ENCODE measurements at places on chromosomes 3 and 15.

GRCh38 chr3:98563661-98564281 is 29.6 kb downstream of the CPOX start:
- no peak for DNase-seq

DNA sequence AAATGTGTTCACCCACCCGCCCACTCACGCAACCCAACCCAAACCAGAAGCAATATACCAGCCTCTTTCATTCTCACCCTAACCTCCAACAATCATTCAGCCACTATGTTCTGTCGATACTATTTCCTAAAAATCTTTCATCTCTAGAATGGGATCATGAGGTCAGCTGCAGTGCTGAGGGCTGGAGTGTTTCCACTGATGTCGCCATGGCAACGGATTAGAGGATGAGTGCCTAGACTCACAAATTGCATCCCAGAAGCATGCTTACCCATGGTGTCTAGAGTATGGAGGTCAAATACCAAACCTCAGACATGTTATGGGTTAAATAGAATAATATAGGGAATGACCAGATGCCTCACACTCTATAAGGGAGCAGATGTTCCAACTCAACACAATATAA is 138.5 kb downstream of the GABRB3 start:
- DNase-seq, result no peak

DNA sequence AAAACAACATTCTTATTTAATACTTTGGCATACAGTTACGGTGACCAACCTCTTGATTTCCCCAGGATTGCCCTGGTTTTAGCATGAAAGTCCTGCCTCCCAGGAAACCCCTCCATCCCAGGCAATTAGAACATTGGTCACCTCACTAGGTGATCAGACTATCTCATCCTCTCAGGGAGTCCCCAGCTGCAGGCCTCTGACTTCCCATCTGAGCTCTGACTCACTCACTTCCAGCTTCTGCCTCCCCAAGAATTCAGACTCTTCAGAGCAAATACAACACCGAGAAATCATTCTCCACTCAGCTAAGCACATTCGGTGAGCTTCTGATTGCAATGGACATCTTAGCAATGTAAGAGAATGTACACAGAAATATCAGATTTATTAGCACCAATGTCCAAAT is 92.4 kb upstream of the HES1 start:
- DNase-seq, result no peak

DNA sequence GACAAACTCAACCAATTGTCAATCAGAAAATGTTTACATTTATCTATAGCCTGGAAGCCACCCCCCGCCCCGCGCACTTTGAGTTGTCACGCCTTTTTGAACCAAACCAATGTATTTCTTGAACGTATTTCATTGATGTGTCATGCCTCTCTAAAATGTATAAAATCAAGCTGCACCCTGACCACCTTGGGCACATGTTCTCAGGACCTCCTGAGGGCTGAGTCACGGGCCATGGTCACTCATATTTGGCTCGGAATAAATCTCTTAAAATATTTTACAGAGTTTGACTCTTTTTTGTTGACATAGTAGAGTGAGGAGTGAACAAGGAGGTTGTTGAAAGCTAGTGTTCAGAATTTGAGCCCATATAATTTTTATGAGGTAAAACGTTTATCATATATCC is 6.5 kb downstream of the MCTP2 start:
- no peak for DNase-seq

- no peak for DNase-seq
These were observed at the start of gene WDR49 for GRCh38 chr3:167653760-167654159. Gene WDR49 (minus strand): TSS chr3:167653942. CDS start chr3:167653425, 517 bp downstream.

DNA sequence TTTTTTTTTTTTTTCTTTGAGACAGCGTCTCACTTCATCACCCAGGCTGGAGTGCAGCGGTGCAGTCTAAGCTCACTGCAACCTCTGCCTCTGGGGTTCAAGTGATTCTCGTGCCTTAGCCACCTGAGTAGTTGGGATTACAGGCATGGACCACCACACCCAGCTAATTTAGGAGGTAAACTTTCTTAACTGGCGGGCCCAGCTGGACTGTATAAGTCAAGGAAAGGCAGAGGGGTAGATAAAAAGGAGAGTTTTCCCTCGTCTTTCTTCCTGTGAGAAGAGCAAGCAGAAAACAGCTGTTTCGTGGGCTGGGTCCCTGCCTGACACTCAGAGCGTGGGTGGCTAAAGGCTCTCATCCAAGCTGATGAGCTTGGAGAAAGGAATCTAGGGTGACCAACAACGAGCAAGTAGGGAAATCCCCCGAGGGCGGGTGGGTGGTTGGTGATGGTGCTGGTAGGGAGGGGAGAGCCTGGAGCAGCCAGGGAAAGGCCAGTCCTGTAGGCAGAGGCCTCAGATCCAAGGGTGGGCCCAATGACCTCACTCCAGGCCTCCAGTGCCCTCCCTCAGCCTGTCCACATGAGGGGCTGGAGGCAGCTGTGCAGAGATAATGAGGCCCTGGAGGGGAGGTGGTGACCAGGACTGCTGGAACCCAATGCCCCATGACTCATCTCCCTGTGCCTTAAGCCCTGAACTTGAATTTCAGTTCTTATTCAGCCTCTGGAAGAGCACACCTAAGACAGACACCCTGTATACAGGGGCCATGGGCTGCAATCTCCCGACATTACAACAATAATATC is 43.1 kb upstream of the LIMD1 start:
- no peak for DNase-seq

- no peak for DNase-seq
These were observed 37.9 kb downstream of the CLK3 start for GRCh38 chr15:74653426-74654102.

DNA sequence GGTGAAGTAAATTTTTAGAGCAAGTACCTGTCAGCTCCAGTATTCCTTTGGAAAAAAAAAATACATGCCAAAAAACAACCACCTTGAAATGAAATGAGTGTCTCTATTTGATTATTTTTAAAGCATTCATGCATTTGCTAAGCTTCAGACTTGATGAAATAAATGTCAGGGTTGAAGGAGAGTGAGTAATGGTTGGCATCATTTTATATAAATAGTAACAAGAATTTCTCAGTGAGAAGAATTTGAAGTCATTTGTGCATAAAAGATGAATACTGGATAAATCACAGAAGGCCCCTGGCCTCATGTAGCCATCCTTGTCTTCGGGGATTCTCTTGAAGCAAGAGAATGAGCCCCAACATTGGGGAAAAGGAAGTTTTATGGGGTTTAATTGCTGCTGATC is 318.4 kb downstream of the LPP start:
- DNase-seq, result no peak

DNA sequence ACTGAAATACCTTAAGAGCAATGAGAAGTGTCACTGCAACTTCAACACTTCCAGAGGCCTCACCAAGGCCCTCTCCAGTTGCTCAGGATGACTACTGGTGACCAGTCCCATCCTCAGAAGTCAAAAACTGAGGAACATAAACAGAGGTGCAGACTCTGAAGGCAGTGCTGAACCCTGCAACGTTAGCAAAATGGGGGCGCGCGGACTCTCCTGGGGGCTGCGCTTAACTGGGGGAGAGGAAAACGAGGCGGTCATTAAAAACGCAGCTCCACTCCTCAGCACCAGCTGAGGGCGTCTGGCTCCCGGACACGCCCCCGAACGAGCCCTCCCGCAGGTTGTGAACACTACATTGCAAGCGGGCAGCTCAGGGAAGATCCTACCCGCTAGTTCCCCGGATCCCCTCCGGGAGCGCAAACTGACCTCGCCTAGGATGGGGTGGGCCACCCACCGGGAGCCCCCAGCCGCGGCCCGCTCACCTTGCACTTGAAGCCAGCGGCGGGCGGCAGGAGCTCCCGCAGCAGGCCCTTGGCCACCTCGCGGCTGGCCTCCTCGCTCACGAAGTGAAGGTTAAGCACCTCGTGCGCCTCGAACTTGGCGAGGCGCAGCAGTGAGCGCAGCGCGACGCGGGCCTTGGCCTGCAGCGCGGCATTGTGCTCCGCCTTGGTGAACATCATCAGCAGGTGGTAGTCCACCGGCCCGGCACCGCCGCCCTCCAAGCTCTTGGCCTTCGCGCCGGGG is 711 bp downstream of the XXYLT1 start:
- DNase-seq, result no peak

DNA sequence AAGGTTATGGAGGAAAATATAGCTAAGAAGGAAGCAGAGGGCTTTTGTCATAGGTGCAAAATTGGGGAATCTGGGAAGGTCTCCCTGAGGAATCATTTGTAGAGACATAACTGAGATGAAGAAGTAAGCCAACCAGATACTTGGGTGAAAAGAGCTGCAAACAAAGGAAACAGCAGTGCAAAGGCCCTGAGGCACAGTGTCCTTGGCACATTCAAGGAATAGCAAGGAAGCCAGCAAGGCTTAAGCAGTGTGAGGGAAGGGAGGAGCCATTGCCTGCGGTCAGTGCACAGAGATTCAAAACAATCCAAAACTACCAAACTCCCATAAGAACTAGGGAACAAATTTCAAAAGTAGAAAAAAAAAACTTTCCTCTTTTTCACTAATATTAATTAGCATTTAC is 88.3 kb downstream of the WDR49 start:
- DNase-seq, result no peak

DNA sequence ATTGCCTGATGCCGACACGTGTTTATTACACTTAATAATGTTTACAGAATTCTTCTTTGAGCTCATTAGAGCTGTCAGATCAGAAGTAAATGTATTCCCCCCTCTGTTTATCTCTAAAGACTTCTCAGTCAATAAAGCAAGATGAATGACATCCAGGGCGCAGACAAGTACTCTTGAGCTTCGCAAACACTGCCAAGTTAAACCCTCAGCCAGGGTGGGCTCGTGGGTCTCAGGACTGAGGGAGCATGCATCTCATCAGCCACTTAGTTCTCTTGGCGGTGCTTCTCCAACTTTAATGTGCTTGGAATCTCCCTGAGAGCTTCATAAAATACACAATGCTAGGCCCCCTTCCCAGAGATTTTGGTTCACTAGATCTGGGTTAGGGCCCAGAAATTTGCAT is 333.9 kb upstream of the THRB start:
- DNase-seq, result no peak

- no peak for DNase-seq
These were observed 110.9 kb downstream of the IQSEC1 start for GRCh38 chr3:12962292-12962691.

GRCh38 chr3:195751560-195751959 is 30.8 kb downstream of the MUC20 start:
- DNase-seq, result no peak

GRCh38 chr3:12507591-12508281 is 23.5 kb downstream of the TSEN2 start:
- no peak for DNase-seq

DNA sequence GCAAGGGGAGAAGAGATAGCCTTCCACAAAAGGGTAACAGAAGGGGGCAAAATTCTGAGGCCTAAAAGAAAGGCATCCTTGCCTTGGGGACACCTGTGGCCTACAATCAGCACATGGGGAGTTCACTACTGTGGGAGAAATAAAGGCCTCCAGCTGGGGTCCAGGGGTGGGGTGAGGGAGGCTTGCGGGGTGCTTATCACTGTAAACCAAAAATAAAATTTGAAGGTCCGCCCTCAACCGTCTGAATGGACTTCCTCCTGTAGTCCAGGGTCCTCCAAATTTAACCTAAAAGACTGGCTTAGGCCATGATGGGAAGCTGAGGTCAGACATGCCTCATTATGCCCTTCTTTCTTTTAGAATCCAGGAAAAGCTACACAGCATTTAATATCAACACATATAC is 2.1 kb upstream of the POLR2M start:
- DNase-seq, result no peak

DNA sequence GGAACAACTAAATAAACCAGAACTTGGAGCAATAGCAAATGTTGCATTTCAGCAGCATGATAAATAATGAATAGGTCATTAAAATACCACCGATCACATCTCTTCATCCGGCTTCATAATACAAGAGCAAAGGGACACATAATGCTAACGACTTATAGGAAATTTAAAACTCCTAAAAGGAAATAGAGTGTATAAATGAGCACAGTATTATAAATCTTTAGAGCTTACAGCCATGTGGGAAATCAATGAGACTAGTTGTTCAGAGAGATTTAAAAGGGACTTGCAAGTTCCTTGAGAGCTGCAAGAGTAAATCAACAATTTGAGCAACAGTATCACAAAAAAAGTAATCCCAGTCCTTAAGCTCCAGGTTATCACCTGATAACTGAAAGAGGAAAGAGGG is 677.0 kb downstream of the PLOD2 start:
- DNase-seq, result no peak

GRCh38 chr3:138332472-138333073 is 2.9 kb upstream of the NME9 start:
- DNase-seq, result no peak
